ENCODE measurements at places on chromosomes 6 and 20. TPM values are rescaled to one million over a fixed set of nuclear protein-coding genes. Genes with fewer than 3 reads are reported as not detected.

- DNase-seq: no peak
Observed at GRCh38 chr6:167485186-167485978, 160.5 kb downstream of the TTLL2 start.

The IL17F gene
- not detected for total RNA-seq

GRCh38 chr6:21752054-21752811 is 158.7 kb downstream of the SOX4 start:
- no peak for DNase-seq

- DNase-seq: no peak
Observed at GRCh38 chr6:162819284-162819683, 91.5 kb downstream of the PACRG start.

The MRAP2 gene
- not detected for total RNA-seq

- no peak for DNase-seq
Observed at GRCh38 chr6:101439790-101440189, 46.3 kb downstream of the GRIK2 start.

- DNase-seq: no peak
Observed at GRCh38 chr20:15895560-15896084, 677.6 kb downstream of the KIF16B start.

The ANKRD66 gene
- not detected for total RNA-seq

DNA sequence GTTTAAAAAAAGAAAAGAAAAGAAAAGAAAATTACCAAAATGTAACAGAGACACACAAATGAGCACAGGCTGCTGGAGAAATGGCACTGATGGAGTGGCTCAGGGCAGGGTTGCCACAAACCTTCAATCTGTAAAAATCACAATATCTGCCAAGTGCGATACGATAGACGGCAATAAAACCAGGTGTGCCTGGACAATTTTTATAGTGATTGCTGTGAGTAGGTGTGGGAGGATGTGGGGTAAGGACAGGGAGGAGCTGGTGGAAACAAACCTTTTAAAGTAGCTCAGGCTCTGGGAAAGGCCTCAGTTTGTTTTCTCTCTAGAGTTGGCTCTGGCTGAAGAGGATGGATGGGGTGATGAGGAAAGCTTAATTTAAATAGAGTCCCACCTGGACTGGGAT is 592.7 kb upstream of the AGPAT4 start:
- DNase-seq: no peak

DNA sequence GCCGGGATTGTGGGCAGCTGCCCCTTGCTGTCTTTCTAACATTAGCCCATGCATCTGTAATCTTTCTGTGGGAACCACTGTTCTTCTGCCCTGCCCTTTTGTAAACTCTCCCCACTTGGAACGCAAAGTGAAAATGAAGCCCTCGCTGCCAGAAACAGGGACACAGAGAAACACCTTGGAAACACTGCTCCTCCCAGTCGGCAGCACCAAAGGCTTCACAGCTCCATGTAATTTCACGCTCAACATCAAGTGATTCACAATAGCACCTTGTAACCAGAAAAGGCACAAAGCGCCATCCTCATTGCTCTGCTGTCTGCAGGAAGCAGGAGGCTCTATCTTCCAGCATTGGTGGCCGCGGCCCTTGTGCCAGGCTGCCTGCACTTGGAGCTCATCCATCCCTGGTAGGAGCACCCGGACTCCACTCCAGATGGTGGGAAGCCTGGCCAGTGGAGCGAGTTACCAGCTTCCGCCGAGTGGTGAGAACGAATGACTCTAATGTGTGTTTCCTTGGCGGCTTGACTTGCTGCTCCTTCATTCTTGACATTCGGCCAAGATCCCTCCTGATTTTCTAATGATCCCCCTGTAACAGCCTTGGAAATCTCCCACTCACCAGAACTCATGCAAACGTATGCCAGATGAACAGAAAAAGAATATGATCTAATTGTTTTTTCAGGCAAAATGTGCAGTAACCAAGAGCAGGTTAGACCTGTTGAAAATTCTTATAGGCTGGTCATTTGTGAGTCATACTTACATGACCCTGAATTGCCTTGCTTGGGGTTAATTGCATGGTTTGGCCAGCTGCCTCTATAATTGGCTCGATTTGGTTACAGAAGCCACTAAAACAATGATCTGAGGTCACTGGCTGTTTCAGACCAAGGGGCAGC is 169.1 kb upstream of the CDYL start:
- peak; percentile 93 for DNase-seq

The WFDC5 gene
- not detected for total RNA-seq

GRCh38 chr6:143707697-143708096 is 29.9 kb downstream of the PHACTR2 start:
- DNase-seq: no peak

GRCh38 chr20:52649727-52650126 is 322.4 kb upstream of the TSHZ2 start:
- no peak for DNase-seq

DNA sequence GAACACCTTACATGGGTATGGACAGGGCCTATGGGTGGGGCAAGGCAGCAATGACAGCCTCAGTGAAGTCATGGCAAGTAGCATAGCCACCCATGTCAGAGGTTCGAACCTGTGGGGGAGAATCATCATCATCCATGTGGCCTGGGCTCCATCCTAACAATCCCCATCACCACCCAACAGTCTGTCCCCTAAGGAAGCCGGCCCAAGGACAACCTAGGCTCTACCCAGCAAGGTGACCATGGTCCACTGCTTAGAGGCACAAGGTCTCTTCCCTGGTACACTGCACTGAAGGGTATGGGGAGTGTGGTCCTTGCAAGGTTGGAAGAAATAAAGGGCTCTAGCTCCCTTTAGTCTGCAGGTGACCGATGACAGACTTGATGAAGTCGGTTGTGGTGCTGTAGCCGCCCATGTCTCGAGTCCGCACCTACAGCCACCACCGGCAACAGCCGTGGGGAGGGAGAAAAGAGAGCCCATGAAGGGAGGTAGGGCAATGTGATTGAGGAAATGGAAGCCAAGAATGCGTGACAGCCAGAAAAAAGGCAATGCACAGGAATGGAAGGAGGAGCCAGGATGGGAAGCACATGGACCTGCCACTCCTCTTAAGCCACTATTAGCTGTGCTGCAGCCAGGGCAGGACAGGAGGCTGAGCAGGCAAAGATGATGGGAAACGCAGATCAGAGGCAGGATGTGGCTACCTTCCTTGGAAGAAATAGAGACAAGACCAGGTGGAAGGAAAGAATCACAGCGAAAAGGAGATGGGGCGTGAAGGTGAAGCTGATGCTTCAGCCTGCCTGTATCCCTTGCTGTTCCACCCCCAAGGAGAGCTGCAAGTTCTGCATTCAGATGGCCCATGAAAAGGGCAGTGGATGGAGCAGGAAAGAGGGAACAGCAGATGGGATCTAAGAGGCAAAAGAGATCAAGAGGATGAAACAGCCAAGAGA is 5.3 kb downstream of the IDH3B start:
- DNase-seq: no peak

The RBPJL gene
- total RNA-seq: not detected

DNA sequence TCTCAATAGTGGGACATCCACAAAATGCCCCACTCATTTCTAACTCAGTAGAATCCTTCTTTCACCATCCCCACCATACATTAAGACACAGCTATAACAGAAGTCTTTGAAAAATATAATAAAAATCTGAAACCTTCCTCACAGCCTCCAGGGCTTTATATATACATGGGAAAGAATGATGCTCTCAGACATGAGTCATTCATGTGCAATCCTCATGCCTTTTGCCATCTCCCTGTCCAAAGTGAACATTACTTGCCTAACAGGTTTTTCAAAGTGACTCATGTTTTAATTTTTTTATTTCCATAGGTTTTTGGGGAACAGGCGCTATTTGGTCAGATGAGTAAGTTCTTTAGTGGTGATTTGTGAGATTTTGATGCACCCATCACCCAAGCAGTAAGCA is 162.7 kb downstream of the RALGAPA2 start:
- no peak for DNase-seq

The MYCT1 gene
- total RNA-seq: not detected

The SSTR4 gene
- not detected for total RNA-seq

- no peak for DNase-seq
Observed at GRCh38 chr20:58481481-58482021, 33.6 kb downstream of the APCDD1L start.

GRCh38 chr6:36370638-36371037 is 16.8 kb downstream of the ETV7 start:
- DNase-seq: no peak

GRCh38 chr20:7608250-7608649 is 332.0 kb downstream of the HAO1 start:
- DNase-seq: no peak

- DNase-seq: no peak
Observed at GRCh38 chr6:26158076-26158580, 70.9 kb downstream of the HFE start.

GRCh38 chr20:25538838-25539665 is 46.3 kb downstream of the NINL start:
- no peak for DNase-seq

- no peak for DNase-seq
Observed at GRCh38 chr6:159969204-159969912, 476 bp downstream of the IGF2R start.

DNA sequence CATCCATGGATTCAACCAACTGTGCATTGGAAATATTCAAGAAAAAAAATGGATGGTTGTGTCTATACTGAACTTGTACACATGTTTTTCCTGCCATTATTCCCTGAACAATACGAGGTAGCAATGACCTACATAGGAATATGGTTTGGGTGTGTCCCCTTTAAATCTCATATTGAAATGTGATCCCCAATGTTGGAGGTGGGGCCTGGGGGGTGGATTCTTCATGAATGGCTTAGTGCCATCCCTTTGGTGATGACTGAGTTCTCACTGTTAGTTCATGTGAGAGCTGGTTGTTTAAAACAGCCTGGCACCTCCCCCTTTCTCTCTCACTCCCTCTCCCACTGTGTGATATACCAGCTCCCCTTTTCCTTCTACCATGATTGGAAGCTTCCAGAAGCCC is 139.8 kb upstream of the BACH2 start:
- no peak for DNase-seq

- DNase-seq: no peak
Observed at GRCh38 chr6:79947191-79948186, at the start of gene ELOVL4. Gene ELOVL4, minus strand, starts transcription at chr6:79947553. Its CDS starts 274 bp downstream, at chr6:79947279.

- DNase-seq: peak; percentile 78
Observed at GRCh38 chr6:1485678-1486077, 96.3 kb downstream of the FOXF2 start.

The TSPO2 gene
- total RNA-seq: not detected

The TMEM217 gene
- total RNA-seq: 0.80 TPM

The NKX2-4 gene
- total RNA-seq: not detected

DNA sequence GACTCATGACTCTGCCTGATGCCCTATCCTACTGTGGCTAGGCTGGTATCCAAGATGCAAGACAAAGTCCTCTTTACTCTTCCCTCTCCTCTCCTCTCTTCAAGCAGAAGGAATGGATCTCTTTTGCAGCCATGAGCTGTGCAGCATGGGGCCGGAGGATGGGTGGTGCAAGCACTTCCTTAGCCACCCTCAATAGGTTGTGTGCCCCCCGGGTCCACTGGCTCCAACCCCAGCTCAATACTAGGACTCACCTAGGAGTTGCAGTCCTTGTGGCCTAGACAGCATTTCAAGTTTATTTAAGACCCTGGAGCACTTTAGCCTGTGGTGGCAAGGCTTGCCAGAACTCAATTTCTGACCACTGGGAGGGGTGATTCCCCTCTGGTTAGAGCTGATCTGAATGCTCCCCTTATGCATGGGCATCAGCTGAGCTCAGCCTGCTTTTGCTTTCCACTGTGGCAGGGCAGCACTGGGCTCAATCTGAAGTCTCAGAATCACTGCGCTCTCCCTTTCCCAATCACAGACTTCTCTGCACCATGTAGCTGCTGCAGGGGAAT is 29.0 kb upstream of the GRM4 start:
- no peak for DNase-seq

- no peak for DNase-seq
Observed at GRCh38 chr6:117573006-117573680, 29.2 kb downstream of the GOPC start.

- DNase-seq: no peak
Observed at GRCh38 chr6:92930171-92930570, 489.2 kb downstream of the EPHA7 start.

The CALHM4 gene
- total RNA-seq: not detected

The OTOR gene
- total RNA-seq: not detected

DNA sequence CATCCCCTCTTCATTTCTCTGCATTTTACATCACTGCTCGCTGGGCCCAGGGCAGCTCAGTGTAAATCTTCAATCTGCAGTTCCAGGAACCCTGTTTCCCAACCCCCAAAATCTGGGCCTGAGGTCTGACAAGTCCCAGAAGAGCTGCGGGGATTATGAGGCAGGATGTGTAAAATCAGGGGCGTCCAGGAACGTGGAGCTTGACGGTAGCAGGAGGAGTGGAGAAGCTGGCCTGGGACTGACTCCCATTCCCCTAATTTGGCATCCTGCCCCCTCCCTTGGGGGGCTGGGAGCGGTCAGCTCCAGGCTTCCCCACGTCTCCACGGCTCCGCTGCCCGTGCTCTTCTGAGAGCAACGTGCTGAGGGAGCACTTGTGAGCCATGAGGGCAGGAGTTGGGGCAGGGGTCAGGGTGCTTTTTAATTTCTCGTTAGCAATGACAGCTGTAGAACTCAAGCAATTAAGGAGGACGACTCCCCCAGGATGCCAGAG is 23.4 kb upstream of the VEGFA start:
- no peak for DNase-seq

The ADTRP gene
- 0.12 TPM for total RNA-seq

- no peak for DNase-seq
Observed at GRCh38 chr20:45338121-45339030, 9.8 kb downstream of the SDC4 start.

DNA sequence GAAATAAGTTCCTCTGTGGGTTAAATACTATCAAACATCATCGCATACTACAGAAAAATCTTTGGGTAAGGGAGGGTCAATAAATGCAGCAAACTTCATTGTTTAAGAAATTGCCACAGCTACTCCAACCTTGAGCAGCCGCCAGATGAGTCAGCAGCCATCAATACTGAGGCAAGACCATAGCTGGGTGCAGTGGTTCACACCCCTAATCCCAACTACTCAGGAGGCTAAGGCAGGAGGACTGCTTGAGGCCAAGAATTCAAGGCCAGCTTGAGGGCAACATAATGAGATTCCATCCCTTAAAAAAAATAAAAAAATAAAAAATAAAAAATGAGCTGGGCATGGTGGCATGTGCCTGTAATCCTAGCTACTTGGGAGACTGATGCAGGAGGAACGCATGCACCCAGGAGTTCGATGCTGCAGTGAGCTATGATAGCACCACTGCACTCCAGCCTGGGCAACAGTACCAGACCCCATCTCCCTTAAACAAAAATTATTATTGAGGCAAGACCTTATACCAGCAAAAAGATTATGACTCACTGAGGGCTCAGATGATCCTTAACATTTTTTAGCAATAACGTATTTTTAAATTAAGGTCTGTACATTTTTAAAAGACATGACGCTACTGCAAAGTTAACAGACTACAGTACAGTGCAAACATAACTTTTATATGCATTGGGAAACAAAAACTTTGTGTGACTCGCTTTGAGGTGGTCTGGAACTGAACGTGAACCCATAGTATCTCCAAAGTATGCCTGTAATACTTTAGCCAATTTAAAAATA is 8.8 kb downstream of the SRPK1 start:
- no peak for DNase-seq

Data from epithelial cell of proximal tubule (primary cell).